ENCODE measurements at places on chromosomes 2 and 18.

DNA sequence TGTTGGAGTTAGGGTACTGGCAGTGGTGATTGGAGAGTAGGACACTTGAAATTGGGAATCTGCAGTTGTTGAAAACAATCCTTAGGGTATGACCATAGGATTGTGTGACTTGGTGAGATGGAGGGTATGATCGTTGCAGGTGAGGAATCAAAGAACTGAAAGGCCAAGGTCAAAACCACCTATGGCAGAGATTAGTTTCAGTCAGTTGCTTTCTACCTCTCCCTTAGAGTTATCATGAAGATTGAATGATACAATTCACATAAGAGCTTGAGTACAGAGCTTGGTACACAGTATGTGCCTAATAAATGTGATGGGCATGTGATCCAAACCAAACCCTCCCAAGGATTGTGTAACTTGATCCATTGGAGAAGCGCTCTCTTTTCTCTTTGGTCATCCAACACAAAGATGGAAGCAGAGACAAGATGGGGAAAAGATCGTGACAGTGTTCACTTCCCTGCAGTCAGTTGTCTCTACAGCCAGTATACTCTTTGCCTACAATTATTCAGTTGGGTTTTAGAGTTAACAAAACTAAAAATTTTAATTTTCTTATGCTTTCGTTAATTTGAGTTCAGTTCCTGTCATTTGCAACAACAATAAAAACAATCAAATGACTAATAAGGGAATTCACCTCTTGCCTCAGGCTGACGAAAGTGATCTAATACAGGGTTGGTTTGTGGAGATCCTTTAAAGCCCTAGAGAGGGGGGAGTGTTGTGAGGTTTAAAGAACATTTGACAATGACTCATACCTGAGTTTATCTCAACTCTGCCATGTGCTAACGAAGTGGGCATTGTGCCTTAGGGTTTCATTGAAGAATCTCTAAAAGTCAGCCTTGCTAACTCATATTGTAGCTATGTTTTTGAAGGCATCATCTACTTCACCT is 14.8 kb upstream of the SMAD2 start:
- peak; percentile 17 for DNase-seq

- DNase-seq: no peak
Observed at GRCh38 chr2:65033178-65033577, 23.0 kb upstream of the CEP68 start.

GRCh38 chr2:138277062-138277461 is 224.5 kb upstream of the SPOPL start:
- DNase-seq: no peak

- no peak for DNase-seq
Observed at GRCh38 chr18:76955524-76956170, 133.3 kb downstream of the ZNF236 start.

DNA sequence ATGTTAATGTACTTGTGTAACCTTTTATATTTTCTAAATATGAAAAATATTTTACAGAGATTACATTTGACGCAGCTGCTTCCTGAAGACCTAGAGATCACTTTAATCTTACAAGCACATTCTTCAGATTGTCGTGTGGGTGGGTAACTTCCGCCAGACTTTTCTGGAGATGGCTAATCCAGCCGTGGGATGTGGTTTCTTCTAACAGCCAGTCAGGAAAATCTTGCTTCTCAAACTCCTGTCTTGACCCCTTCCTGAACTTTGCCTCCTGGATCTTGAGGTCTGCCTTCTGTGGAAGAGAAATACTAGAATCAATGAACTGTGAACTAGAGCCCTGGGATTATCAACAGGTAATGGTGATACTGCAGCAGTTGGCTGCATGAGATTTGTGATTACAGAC is 401.6 kb upstream of the TNP1 start:
- DNase-seq: no peak

DNA sequence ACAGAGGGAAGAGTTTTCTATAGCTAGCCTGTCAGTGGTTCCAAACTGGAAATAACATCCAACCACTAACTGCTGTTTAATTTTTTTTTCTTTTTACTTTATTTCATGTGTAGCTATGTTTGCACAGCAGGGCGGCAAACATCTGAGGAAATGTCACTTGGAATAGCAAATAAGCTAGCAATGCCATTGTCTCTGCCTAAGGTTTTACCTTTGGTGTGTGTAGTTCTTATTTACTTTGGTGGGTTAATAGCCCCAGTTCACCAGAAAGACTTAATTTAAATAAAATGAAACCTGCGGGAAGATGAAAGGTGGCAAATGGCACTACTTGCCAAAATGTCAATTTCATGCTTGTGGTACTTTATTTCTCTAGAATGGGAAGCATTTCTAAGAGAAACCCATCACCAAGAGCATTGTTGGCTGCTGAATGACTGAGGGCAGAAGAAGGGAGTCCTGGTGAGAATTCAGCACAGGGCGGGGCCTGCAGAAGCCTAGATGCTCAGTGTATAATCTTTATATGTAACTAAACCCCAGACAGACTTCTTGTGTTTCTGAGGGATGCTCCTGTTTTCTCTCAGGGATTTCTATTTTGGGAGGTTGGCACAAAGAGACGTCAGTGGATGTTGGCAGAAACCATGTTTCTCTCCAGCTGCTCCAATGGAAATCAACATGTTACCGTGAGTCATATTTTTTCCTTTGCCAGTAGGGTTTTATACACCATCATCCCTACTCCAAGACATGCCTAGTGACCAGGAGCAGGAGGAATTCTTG is 300.4 kb upstream of the NT5C1B start:
- DNase-seq: no peak

GRCh38 chr2:21610304-21610703 is 486.5 kb downstream of the TDRD15 start:
- no peak for DNase-seq

DNA sequence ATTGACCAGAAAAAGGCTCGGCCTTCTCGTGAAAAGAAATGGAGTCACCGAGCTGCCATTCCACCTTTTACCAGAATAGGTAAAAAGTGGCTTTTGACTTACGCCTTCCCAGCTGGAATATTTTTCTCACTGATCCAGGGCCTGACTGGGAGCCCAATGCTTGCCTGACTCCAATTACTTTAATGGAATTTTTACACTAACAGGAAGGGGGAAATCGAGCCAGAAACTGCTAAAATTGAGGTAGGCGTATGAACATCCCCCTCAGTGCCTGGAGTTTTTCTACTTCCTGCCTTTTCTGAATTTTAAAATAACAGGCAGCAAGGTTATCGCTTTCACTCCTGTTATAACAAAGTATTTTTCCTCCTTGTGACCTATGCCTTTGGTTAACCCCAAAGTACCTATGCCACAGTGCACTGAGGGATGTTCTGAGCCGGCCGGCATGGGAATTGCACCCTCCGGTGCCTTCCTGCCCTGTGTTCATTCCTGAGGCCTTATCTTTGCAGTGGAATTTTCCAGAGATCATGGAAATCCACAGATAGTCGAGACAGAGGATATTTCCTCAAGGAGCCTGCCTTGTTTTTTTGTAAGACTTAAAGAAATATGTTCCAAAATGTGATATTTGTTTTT is 18.3 kb upstream of the RPL31 start:
- no peak for DNase-seq

DNA sequence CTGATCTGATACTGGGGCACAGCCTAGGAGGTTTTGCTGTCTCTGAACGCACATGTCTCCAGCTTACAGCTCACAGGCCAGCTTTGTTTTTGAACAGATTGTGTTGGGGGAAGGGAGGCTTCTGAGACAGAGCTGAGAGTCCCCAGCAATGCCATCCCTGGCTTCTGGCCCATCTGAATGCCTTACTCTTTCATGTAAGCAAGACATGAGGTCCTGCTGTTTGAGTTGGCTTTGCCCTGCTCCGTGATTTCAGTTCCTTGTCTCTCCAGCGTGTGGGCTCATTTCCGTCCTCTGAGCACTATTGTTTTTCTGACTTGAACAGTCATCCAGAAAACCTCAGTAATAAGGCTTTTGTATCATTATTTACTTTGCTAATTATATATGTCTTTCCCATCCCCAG is 194.9 kb upstream of the TNP1 start:
- DNase-seq: no peak

DNA sequence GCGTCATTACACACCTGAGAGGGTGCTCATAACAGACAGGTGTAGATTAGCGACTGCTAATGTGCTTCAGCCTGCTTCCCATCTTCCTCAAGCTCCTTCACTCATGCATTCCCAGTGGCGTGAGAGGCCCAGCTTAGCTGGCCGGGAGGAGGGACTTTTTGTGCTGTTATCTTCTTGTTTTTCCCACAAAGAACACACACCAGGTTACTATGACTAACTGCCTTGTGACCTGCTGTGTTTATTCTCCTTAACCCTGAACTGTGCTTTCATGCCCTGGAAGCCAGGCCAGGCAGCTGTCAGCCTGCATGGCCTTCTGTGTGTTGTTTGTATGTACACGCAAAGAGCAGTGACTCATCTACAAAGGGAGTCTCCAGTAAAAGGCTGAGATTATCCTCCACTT is 143.8 kb downstream of the PIEZO2 start:
- DNase-seq: peak; percentile 32

DNA sequence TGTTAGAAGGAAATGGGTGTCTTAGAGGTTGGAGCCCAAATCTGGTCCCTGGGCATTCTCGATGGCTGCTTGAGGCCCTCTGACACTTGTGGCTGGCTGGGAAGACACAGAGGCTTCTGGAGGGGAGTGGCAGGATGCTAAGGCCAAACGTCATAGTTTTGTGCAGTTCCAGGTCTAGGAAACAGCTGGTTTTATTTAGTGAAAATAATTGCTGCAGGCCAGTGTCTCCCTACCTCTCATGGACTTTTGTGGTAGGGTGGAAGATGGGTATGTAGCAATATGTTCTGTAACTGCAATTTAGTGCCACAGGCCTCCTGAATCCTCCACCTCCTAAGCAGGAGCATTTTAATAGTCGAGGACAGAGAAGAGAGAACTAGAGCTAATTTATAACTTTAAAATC is 32.2 kb upstream of the SPRED2 start:
- no peak for DNase-seq

DNA sequence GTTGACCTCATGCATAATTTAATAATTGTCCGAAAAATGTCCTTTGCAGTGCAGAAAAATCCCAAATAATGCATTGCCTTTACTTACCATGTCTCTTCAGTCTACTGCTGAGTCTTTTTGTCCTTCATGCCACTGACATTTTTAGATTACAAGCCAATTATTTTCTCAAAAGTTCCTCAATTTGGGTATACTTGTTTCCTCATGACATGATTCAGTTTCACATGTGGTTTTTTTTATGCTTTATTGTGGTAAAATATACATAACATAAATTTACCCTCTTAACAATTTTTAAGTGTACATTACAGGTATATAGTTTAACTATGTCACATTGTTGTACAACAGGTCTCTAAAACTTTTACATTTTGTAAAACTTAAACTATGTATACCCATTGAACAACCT is 81.0 kb downstream of the EPC2 start:
- DNase-seq: no peak

Measured in T1000 (cell line).